Stimulated activated CD8-positive, alpha-beta memory T cell treated with anti-CD3 and anti-CD28 coated beads, Interleukin-7, amount 100 ng/mL, for 1 hour (primary cell): ENCODE measurements at places on chromosomes 3 and 15.

GRCh38 chr15:101210466-101210865, 41.4 kb downstream of the CHSY1 start:
- DNase-seq = no peak

- no peak for DNase-seq
Measured at GRCh38 chr15:99438224-99438585, 127.6 kb upstream of the MEF2A start.

- DNase-seq = no peak
Measured at GRCh38 chr3:107372506-107372905, 4.7 kb upstream of the CCDC54 start.

GRCh38 chr3:69710153-69710977, 28.9 kb upstream of the MITF start:
- no peak for DNase-seq

DNA sequence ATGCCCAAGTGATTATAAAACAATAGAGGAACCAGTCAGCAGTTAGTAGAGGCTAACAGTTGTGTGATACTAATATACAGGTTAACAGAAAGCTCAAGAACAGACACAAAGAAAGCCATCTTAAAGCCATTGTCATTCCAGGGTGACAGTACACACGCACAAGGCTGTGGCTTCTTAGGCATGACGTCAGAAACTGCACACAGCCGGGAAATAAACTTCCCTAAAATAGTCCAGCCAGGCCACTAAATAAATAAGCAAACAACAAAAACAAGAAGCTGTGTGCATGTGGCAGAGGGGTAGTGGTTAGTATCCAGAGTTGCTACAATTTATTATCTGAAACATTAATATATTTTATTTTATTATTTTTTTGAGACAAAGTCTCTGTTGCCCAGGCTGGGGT, 49.8 kb downstream of the PPCDC start:
- DNase-seq = no peak

- DNase-seq = no peak
Measured at GRCh38 chr15:40097096-40097967, 11.3 kb downstream of the BMF start.

GRCh38 chr3:182722907-182723306, 70.4 kb upstream of the ATP11B start:
- DNase-seq = no peak

- no peak for DNase-seq
Measured at GRCh38 chr3:185283374-185283935, 29.6 kb upstream of the EHHADH start.

DNA sequence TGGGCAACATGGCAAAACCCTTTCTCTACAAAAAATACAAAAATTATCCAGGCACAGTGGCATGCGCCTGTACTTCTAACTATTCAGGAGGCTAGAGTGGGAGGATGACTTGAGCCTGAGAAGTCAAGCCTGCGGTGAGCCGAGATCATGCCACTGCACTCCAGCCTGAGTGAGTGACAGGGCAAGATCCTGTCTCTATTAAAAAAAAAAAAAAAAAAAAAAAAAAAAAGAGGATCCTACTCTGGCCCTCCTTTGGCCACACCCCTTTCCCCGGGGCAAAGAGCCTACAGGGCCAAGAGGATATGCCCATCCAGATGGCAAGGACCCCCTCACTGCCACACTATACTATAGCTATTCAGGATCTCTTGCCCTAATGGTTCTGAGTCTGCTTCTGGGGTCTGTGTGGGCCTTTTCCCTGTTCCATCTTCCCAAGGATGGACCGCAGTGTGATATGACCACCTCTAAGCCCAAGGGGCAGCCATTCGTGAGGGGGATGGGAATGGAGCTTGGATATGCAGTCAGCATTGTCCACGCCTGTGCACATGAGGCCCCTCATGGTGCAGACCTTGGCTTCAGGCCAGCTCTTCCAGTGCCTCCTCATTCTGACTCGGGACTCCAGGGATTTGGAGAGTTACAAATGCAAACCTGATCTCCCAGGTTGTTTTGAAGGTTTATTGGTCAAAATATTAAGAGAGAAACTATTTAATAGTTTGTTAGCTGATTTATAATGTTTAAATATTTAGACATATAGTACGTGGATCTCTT, 7.3 kb downstream of the TYRO3 start:
- no peak for DNase-seq

GRCh38 chr3:89504432-89504831, 397.0 kb downstream of the EPHA3 start:
- DNase-seq = no peak

- DNase-seq = no peak
Measured at GRCh38 chr3:159635047-159635641, 353.5 kb upstream of the IL12A start.

- DNase-seq = no peak
Measured at GRCh38 chr15:60462027-60462426, 16.9 kb downstream of the ICE2 start.

GRCh38 chr3:24674261-24674660, 179.6 kb upstream of the THRB start:
- DNase-seq = no peak

- no peak for DNase-seq
Measured at GRCh38 chr3:123586968-123587367, 2.1 kb upstream of the HACD2 start.

DNA sequence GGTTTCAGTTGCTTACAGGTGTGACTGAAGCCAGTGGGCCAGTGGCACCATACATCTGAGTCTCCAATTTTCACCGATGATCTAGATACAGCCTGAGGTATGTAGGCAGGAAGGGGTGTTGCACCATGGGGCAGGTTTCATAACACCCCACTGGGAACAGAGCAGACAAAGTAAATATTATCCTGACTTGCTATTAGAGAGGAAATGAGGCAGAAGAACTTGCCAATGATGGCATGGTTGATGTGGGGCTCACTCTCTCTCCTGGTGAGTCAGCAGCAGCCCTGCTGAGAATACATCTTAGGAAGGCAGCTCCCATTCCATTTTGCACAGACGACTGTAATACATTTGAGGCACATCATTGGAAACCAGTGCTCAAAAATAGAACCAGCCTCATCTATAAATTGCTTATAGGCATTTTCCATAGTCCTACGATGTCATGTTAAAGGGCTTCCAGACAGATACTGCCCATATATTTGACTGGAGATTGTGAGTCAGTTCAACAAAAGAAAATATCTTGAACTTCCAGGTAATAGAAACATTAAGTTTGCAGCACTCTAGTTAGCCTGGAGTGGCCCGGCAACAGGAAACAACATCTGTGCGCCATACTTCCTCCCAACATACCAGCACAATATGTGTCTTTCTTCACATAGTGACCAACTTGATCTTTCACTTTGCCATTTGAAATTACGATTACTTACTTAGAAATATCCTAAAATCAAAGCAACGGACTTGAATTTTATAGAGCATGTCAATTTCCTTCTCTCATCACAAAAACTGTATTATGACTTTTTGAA, 175.5 kb downstream of the NECTIN3 start:
- no peak for DNase-seq

- no peak for DNase-seq
Measured at GRCh38 chr3:53196575-53197407, 35.8 kb downstream of the PRKCD start.

DNA sequence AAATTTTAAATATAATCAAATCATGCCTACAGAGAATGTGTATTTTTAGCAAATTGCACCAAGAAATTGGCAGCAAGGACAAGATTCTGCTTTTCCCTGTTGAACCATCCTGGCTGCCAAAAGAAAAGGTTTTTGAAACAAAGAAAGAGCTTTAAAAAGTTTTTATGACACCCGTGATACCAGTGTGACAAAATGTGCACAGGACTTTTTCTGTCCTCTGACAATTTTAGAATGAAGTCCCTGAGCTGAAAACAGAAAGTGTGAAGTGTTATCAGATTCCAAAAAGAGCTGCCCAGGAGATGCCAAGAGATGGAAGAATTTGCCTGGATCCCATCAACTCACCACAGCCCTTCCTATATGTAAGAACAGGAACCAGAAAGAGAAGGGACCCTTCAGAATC, 33.2 kb upstream of the TMC3 start:
- DNase-seq = no peak

- DNase-seq = peak; percentile 20
Measured at GRCh38 chr15:100849021-100849854, 30.4 kb upstream of the ALDH1A3 start.

GRCh38 chr15:69809421-69809820, 288.3 kb downstream of the TLE3 start:
- DNase-seq = no peak

DNA sequence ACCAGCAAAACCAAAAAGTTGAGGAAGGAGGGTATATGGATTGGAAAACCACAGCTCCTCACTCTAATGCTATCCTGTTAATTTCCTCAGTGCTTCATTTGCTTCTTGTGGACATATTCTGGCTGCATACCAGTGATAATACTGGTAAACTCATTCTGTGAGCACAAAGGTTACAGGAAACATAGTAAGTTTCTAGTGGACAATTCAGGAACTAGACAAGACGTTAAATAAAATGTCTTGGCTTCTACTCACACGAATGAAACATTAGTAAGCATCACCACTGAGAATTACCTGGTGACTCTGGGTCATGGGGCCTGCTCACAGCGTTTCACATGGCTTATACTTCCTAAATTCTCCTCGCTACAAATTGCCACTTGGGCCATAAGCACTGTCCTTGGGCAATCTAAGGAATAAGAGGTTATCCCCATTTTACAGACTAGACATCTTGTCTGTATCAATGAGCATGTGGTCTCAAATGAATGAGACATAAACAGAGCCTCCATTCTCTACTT, 20.1 kb upstream of the PPIB start:
- DNase-seq = no peak

DNA sequence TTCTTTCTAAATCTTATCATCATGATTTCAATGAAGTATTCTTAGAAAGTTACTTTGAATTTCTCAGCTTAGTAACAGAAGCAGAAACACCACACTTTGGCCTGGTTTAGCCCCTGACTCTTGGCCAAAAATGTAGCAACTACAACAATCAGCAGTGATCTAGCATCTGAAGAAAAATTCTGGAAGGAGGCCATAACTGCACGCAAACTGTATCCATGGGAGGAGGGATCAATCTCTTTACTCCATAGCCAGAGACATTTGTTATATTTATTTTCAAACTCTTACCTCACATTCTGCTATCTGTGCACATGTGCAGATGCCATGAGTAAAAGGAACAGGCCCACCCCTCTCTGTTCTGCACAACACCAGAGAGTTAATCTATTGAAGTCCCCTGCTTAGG, 251.0 kb upstream of the P2RY1 start:
- no peak for DNase-seq

- DNase-seq = no peak
Measured at GRCh38 chr3:128188326-128188725, 35.0 kb downstream of the EEFSEC start.

- DNase-seq = no peak
Measured at GRCh38 chr15:31340592-31340991, 14.0 kb downstream of the KLF13 start.

DNA sequence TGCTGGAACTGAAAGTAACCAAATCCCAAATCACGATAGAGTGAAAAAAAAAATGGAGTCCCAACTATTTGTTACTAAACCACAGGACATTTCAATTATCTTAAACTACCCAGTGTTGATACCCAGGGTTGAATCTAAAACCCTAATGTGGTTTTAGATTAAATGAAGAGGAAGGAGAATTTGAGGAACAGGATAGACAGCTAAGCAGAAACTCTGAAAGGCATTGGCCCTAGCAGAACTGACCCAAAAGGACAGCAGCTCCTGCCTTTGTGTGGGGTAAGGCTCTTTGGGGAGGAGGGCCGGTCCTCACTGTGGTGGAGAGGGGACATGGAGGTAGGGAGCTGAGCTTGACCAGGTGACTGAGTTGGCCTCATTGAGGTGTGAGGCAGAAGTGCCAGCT, 30.7 kb upstream of the SNRK start:
- DNase-seq = no peak

DNA sequence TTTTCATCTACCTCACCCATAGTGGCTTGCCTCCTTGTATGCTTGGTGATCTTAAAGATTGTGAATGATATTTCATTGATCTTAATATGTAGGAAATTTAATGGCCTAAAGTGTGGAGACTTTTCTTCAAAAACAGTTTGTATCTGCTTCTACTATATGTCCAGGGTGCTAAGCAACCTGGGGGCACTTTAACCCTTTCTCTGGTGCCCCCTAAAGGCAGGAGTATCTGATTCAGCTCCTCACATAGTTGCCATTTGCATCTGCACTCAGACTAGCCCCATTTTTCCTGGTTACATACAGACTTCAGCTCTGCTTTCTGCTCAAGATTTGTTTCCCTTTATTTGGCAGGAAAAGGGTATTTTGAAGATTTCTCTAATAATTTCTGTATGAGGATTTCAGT, 5.2 kb upstream of the PFN2 start:
- DNase-seq = no peak

- DNase-seq = no peak
Measured at GRCh38 chr3:6522191-6522590, 338.7 kb upstream of the GRM7 start.

GRCh38 chr15:58235961-58236360, 97.8 kb downstream of the AQP9 start:
- no peak for DNase-seq
